ENCODE measurements at places on chromosomes 5 and 9. TPM values are rescaled to one million over a fixed set of nuclear protein-coding genes. Genes with fewer than 3 reads are reported as not detected.

The CDC25C gene
- total RNA-seq: not detected

The PRRX2 gene
- total RNA-seq: 0.30 TPM

The CTXN3 gene
- not detected for total RNA-seq

The PROB1 gene
- total RNA-seq: 1.0 TPM

The NPR2 gene
- total RNA-seq: 18.5 TPM

The ZNF300 gene
- total RNA-seq: 7.1 TPM

The BTNL8 gene
- total RNA-seq: 0.41 TPM

The ARID3C gene
- total RNA-seq: not detected

The HTR4 gene
- total RNA-seq: not detected

The ZBED3 gene
- 5.7 TPM for total RNA-seq

The AFAP1L1 gene
- total RNA-seq: 4.0 TPM

The IDNK gene
- total RNA-seq: 5.5 TPM

The ARRDC1 gene
- total RNA-seq: 13.8 TPM

The NEURL1B gene
- 43.4 TPM for total RNA-seq

The ZNF462 gene
- 87.6 TPM for total RNA-seq

The CTNNAL1 gene
- total RNA-seq: 82.4 TPM

The TAF1L gene
- total RNA-seq: 0.05 TPM

The SPINK4 gene
- total RNA-seq: not detected

The DIPK1B gene
- total RNA-seq: 14.6 TPM

The ELOVL7 gene
- total RNA-seq: 1.2 TPM

The POU4F3 gene
- not detected for total RNA-seq

The PCDHA4 gene
- 2.7 TPM for total RNA-seq

The ACTBL2 gene
- not detected for total RNA-seq

Data from ovary (tissue), 10 donors.